ENCODE measurements at places on chromosomes 11 and 22. TPM values are rescaled to one million over a fixed set of nuclear protein-coding genes. Genes with fewer than 3 reads are reported as not detected.

DNA sequence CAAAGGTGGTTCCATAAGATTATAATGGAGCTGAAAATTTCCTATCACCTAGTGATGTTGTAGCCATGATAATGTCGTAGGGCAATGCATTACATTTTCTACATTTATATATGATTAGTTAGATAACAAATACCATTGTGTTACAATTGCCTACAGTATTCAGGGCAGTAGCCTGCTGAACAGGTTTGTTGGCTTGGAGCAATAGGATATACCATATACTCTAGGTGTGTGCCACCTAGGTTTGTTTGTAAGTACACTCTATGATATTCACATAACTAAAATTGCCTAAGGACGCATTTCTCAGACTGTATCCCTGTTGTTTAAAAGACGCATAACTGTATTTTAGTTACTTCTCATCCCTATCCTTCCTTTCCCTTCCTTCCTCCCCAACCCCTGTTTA lies 13.6 kb downstream of the PLEKHB1 start:
- no peak overlapping the region for H3K4me3 ChIP-seq
- no peak for DNase-seq
- H3K36me3 ChIP-seq = no peaks in the 10 kb centered on the region
- no peaks in the 10 kb centered on the region for H3K27me3 ChIP-seq

DNA sequence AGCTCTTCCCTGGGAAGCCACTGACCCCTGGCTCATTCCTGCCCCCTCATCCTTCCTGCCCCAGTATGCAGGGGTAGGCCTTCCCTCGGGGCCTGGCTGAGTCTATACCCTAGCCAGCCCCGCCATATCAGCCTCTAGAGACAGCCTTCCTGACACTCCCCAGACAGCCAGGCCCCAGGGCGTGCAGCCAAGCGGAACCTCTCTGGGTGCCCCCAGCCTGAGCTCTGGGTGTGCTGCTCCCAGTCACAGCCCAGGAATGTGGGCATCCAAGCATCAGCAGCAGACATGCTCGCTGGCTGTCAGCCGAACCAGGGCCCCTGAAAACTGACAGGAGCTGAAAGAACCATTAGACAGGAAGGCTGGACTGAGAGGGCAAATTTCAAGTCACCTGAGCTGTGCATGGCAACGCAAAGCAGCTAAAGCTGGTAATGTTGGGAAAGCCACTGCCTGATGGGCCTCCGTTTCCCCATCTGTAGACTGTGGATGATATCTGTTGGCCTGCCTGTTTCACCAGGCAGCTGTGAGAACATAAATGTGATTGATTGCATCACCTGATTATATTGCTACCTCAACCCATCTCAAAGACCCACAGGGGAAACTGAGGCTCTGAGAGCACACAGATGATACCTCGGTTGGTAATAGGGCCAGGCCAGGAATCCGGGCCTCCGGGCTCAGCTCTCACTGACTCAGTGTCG lies 93.2 kb downstream of the LRRC32 start:
- no peaks in the 10 kb centered on the region for H3K27me3 ChIP-seq
- DNase-seq = peak; percentile 79
- H3K27ac ChIP-seq = peak overlapping the region; percentile 11
- H3K36me3 ChIP-seq = no peaks in the 10 kb centered on the region
- H3K4me1 ChIP-seq = no peaks in the 10 kb centered on the region

DNA sequence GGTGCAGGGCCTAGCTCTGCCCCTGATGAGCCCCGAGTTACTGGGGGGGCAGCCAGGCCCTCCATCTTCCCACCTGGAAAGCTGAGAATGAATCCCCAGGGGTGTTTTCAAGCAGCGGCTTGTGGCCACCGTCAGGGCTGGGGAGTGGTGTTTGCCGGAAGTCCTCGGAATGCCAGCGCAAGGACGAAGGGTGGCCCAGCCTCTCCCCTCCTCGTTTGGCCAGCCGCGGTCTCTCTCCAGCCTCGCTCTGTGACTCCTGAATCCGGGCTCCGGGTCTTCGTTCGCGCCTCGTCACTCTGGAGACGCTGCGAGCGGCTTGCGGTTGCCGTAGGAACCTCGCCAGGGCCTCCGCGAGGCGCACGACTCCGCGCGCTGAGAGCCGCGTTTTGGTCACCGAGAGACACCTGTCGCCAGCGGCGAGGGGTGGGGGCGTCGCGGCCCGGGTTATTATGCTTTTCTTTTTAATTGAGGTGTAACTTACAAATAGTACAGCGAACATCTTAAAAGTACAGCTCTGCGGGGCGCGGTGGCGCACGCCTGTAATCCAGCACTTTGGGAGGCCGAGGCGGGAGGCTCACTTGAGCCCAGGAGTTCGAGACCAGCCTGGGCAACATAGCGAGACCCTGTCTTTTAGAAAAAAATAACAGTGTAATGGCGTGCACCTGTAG lies 6.3 kb upstream of the KDELR3 start:
- H3K4me3 ChIP-seq = peak overlapping the region; percentile 23
- DNase-seq = peak; percentile 90
- H3K4me1 ChIP-seq = peaks cover 9% of the 10 kb centered on the region
- H3K27ac ChIP-seq = no peak overlapping the region
- H3K36me3 ChIP-seq = no peaks in the 10 kb centered on the region

DNA sequence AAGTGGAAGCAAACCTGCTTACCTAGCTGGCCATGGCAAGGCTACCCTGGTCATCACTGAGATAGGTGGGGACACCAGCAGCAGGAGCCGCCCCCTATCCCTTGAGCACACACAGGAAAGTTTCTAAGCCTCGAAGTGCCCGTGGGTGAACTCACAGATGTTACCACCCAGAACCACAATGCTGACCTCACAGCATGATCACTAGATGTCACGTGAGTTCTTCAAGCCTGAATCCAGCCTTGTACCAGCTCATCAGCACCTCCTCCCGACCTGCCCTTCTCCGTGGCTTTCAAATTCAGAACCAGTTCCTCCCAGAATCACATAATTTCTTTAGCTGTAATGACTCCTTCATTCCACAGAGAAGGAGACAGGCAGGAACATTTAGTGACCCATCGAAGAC lies 24.7 kb upstream of the TIMP3 start:
- no peak for DNase-seq
- no peaks in the 10 kb centered on the region for H3K27me3 ChIP-seq
- H3K4me1 ChIP-seq = no peaks in the 10 kb centered on the region

DNA sequence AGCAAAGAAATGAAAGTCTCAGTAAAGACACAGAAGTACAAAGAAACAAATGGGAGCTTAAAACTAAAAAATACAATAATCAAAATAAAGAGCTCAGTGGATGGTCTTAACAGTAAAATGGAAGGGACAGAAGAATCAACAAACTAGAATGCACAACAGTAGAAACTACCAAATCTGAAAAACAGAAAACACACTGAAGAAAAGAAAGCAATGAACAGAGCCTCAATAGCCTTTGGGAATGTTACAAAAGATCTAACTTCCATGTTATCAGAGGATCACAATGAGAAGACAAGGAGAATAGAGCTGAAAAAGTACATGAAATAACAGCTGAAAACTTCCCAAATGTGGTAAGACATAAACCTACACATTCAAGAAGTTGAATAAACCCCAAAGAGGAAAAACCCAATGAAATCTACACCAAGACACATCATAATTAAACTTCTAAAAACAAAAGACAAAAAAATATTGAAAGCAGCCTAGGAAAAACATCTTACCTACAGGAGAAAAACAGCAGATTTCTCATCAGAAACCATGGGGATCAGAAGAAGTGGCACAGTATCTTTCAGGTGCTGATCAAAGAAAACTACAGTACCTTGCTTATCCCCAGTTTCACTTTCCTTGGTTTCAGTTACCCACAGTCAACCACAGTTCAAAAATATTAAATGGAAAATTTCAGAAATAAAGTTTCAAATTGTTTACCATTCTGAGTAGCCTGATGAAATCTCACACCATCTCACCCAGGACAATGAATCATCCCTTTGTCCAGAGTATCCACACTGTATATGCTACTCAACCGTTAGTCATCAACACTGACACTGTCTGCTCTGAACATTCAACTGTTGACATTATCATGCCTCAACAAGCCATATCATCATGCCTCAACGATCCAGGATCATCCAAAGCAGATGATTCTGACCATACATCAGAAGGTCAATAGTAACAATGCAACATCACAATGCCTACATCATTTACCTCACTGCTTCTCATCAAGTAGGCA lies 22.2 kb downstream of the RRAS2 start:
- no peaks in the 10 kb centered on the region for H3K36me3 ChIP-seq
- no peak overlapping the region for H3K4me3 ChIP-seq
- H3K27ac ChIP-seq = no peak overlapping the region
- no peaks in the 10 kb centered on the region for H3K27me3 ChIP-seq
- H3K4me1 ChIP-seq = no peaks in the 10 kb centered on the region

GRCh38 chr11:106031936-106032335 lies 9.9 kb upstream of the MSANTD4 start:
- H3K4me3 ChIP-seq = no peak overlapping the region
- H3K36me3 ChIP-seq = no peaks in the 10 kb centered on the region
- no peaks in the 10 kb centered on the region for H3K27me3 ChIP-seq
- H3K4me1 ChIP-seq = no peaks in the 10 kb centered on the region
- H3K27ac ChIP-seq = no peak overlapping the region

DNA sequence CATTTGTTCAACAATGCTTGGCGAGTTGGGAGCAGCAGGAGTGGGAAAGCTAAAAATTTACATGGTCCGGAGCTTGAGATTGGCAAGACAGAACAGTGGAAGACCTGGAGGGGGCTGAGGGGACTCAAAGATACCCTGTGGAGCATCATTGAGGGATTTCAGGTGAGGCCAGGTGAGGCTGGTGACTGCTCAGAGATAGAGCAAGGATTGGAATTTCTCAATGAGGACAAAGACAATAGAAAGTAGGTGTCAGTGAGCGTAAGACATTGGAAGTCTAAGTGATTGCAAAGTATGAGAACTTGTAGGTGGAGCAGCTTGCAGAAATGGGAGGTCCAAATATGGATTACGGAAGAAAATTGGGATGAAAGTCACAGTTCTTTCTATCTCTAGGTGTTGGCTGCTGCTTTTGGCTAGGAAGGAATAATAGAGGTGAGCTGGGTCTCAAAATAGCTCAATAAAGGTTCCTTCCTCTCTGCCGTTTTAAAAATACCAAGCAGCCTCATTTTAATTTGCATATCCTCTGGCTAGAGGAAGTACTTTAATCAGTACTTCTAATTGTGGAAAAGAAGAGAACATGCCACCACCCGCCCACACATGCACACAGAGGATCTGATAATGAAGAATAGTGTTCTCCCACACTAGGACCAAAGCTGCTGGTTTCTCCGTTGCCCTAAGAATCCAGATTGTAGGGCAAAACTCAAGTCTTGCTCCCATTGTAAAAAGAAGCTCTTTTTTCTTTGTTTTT lies 41.8 kb upstream of the SORL1-AS1 start:
- peak; percentile 36 for DNase-seq
- H3K4me1 ChIP-seq = peaks cover 10% of the 10 kb centered on the region
- no peaks in the 10 kb centered on the region for H3K27me3 ChIP-seq
- no peak overlapping the region for H3K27ac ChIP-seq
- H3K4me3 ChIP-seq = no peak overlapping the region

DNA sequence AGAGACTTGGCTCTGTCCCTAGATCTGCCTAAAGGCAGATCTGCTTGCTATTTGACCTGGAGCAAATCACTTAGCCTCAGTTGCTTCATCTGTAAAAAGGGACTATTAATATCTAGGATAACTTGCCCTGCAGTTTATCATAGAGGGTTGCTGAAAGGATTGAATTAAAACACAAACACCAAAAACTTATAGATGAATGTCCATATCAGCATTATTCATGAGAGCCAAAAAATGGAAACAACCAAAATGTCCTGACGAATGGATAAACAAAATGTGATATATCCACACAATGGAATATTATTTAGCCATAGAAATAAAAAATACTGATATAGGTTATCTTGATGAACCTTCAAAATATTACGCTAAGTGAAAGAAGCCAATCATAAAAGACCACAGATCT lies 67.2 kb downstream of the USP35 start:
- H3K27me3 ChIP-seq = no peaks in the 10 kb centered on the region
- peaks cover 13% of the 10 kb centered on the region for H3K4me1 ChIP-seq

DNA sequence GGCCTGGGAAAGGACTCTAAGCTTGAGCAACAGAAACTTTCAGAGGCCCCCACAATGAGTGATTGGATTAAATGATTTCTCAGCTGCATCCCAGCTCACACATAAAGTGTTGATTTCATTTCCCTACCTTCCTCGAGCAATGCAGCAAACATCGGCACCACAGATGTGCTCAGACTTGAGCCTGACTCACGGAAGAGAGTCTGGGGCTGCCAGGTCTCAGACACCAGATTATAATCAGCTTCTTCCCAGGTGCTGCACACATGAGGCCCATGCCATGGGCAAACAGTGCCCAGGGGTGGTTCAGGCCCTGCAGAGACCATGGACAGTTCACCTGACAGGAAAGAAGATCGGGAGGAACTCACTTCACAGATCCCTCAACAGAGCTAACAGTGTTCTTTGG lies 226.6 kb upstream of the TENM4 start:
- H3K27ac ChIP-seq = no peak overlapping the region
- no peaks in the 10 kb centered on the region for H3K4me1 ChIP-seq
- H3K27me3 ChIP-seq = no peaks in the 10 kb centered on the region
- no peak for DNase-seq

DNA sequence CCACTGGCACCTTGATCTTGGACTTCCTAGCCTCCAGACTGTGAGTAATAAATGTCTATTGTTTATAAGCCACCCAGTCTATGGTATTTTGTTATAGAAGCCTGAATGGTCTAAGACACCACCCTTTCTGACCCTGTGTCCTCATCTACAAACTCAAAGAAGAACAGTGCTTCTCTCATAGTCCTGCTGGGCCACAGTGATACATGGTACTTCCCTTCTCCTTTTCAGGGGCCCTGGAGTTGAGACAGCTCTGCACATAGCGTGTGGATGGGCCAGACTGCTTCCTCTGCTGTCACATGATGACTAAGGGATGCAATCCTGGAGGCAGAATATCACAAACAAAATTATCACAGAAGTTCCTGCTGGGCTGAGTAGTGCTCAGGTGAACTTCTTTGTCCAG lies 5.0 kb downstream of the KCNJ11 start:
- H3K27ac ChIP-seq = no peak overlapping the region
- no peaks in the 10 kb centered on the region for H3K27me3 ChIP-seq
- DNase-seq = no peak
- no peaks in the 10 kb centered on the region for H3K4me1 ChIP-seq
- H3K36me3 ChIP-seq = no peaks in the 10 kb centered on the region
- no peak overlapping the region for H3K4me3 ChIP-seq

- no peak for DNase-seq
- no peak overlapping the region for H3K27ac ChIP-seq
- no peaks in the 10 kb centered on the region for H3K27me3 ChIP-seq
- H3K4me3 ChIP-seq = no peak overlapping the region
- peaks cover 16% of the 10 kb centered on the region for H3K36me3 ChIP-seq
Observed at GRCh38 chr11:65019824-65020223, 5.9 kb downstream of the ARL2 start.

GRCh38 chr11:8720868-8721608 lies 38.4 kb downstream of the RPL27A start:
- no peaks in the 10 kb centered on the region for H3K27me3 ChIP-seq
- no peaks in the 10 kb centered on the region for H3K36me3 ChIP-seq
- no peak overlapping the region for H3K27ac ChIP-seq
- no peak for DNase-seq
- peaks cover 25% of the 10 kb centered on the region for H3K4me1 ChIP-seq

ROBO4 gene
- not detected for total RNA-seq

SHISA8 gene
- total RNA-seq = 1.8 TPM

OR51B6 gene
- not detected for total RNA-seq

HTR3B gene
- not detected for total RNA-seq
